ENCODE measurements at places on chromosomes 7 and 10.

- peak; percentile 66 for ATAC-seq
Measured at GRCh38 chr10:5551531-5552375, 27.0 kb downstream of the CALML3 start.

DNA sequence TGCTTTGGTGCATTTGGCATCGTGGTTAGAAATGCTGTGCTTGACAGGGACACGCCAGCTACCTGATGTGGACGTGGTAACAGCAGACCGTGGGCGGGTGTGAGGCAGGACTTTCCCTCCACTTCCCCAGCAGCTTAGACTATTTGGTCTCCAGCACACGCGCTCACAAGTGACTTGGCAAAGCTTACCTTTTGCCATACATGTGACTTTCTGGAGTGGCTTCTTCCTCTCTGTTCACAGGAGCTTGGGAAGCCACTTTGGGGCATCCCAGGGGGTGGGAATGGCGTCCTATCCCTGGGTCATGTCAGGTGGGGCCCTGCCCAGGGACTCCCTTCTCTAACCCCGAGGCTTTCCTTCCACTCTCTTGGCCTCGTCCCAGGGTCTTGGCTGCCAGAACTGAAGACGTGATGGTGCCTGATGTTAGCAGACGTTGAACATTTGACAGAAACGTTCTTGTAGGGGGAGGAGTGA is 228.7 kb upstream of the KLF6 start:
- ATAC-seq = peak; percentile 96

DNA sequence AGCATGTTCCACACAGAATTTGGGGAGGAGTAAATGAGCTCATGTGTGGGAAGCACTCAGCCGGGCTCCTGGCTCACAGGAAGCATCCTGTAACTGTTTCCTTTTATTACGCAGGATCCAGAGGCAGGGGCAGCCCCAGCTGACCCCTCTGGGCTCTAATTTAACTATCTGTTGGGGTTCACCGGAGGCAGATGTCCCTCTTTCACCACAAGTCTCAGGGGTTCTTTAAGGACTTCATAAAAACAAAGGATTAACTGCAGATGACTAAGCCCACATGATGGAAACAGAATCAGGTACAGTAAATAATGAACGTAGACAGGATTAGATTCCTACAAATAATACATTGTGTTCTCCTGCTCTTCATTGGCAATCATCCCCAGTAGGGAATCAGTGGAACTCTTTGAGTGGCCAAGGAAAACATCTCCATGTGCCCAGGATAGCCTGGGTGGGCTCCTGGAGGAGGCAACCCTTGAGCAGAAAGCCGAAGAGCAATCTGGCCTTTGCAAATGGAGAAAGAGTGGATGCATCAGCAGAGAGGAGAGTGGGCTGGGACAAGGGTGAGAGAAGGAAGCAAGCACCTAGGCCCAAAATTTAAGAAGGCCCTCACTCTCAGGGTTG is 24.6 kb downstream of the TBXAS1 start:
- ATAC-seq = no peak

DNA sequence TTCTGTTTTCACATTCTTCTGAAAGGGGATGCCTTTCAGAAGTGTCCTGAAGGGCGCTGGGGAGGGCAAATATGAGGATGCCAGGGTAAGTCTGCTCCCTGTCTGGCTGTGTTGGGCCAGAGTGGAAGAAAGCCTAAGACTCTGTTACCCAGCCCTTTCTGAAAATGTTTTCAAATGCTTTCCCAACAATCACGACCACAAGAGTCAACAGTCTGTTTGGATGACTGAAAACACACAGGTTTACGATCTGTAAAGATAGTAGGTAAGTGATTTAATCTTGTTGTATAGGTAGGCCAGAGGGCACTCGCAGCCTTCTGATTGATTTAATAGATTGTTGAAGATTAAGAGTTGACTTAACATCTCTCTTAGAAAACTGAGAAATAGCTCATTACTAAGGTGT is 13.2 kb downstream of the SGPL1 start:
- ATAC-seq = no peak

- no peak for ATAC-seq
Measured at GRCh38 chr7:92108821-92109220, 25.5 kb downstream of the CYP51A1 start.

DNA sequence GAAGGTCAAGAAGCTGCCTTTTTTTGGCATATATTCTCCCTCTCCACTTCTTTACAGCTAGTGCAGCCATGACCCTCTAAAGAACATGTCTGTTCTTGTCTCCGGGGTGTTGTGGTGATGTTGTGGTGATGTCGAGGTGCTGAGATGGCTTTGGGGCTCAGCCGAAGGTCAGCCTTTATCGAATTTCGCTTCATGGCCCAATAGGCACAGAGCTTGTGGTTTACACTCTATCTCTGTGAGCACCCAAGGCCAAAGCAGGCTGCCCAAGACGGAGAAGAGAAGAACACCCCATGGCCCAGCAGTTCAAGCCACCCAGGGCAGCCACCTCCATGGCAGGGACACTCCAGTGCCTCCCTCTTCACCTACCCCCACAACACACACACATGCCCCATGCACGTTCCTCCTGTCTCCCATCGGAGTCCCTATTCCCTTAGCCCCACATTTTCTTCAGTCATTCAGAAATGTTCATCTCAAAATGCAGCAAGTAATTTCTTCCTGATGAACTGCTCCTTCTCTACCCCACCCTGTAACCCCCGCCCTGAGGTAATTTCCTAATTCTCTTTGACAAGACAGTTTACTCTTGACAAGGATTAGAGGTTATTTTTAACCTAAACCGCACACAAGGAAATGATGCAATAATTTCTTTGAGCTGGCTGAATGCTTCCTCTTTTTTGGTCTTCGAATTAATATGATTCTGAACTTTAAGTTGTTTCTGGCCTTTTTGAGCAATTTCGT is 18.6 kb upstream of the ADRB1 start:
- no peak for ATAC-seq

DNA sequence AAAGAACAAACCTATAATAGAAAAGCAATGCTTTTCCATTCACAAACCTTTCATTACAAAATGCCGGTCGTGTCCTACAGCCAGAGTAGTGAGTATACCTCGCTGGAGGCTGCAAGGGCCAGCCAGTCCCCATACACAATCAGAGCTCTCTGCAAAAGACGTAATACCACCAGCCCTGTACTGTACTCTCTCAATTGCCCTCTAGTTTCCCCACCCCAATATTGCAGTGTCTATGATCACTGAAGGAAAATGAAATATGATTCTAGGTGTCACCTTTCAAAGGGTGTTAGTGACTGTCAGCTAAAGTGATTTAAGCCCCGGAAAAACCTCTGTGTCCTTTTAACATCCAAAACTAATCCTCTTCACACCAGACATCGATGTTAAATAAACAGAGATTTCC is 24.8 kb downstream of the PLXNA4 start:
- ATAC-seq = no peak

GRCh38 chr10:1570416-1571051 is 166.8 kb downstream of the ADARB2 start:
- ATAC-seq = no peak

GRCh38 chr7:127888411-127888810 is 142.8 kb downstream of the LRRC4 start:
- no peak for ATAC-seq

DNA sequence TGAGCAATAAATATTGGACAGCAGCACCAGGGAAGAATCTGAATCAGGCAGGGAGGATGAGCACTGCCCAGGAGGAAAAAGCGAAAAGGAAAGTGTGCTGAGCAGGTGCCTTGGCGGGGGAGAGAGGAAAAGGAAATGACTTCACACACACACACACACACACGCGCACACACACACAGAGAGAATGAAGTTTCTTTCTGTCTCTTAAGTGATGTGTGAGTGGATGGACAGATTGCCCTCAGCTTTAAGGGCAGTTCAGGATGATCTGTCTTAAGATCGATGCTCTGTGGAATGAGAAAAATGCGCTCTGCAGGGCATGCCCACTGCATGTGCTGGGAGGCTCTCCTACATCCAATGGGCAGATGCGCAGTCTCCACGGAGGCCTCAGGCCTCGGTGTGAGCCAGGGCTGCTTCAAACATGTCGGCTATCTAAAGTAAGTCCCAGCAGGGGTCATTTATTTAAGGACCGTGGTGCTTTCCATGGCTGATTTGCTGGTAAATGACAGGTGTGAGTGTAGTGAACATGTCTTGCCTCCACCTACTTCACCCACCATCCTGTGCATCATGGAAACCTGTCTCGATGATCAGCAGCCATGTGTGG is 2.5 kb upstream of the ACBD5 start:
- peak; percentile 62 for ATAC-seq

DNA sequence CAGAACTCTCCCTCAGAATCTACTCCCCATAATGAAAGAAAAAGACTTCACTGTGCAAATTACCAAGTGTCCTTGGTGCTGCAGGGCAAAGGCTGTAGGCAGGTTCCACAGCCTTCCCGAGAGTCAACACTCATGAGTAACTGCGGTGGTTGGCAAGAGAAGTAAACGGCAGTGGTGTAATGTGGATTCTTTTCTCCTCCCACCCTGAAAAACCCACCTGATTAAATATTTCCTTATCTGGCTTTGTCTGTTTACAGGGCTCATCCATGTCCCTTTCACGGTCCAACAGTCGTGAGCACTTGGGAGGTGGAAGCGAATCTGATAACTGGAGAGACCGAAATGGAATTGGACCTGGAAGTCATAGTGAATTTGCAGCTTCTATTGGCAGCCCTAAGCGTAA is 300.9 kb downstream of the BICC1 start:
- ATAC-seq = no peak

DNA sequence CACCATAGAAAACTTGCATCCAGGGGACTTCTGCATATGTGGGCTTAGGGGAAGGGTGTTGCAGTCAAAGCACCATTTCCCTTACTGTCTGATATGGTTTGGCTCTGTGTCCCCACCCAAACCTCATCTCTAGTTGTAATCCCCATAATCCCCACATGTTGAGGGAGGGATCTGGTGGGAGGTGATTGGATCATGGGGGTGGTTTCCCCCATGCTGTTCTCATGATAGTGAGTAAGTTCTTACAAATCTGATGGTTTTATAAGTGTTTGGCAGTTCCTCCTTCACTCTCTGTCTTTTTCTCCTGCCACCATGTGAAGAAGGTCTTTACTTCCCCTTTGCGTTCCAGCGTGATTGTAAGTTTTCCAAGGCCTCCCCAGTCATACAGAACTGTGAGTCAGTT is 177.4 kb downstream of the ADK start:
- no peak for ATAC-seq

DNA sequence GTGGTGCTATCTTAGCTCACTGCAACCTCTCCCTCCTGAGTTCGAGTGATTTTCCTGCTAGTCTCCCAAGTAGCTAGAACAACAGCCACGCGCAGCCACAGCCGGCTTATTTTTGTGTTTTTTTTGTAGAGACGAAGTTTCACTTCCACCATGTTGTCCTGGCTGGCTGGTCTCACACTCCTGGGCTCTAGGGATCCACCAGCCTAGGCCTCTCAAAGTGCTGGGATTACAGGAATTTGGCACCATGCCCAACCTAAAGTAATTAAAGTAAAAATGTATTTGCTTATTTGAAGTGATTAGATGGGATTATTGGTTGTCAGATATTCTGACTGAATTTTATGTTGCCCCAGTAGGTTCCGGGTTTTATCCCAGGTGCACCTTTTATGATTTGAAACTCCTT is 22.7 kb downstream of the LUC7L2 start:
- no peak for ATAC-seq

GRCh38 chr7:226281-226895 is 34.0 kb downstream of the FAM20C start:
- ATAC-seq = no peak

DNA sequence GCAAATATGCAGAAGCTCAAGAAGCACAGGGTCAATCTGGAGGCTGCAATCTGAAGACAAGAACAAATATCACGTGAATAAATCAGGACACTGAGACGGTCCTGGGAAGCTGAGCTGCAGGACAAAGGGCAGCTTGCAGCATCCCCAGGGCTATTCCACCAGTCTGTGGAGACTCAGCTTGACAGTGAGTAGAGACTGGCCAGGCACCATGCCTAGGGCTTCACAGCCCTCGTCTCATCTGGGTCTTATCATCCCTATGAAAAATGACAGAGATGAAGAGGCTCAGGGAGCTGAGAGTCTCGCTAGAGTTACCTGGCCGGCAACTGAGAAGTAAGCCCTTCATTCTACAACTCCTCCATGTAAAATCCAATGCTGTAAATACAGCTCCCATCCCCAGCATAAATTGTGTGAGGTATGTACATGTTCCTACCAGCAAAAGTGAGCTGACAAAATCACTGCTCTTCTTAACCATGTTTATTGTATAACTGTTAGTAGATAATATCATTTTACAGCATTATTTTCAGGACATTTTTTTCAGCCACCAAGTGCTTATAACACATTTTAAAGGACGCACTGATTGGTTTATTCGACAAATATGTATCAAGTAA is 186.6 kb upstream of the IGFBP3 start:
- no peak for ATAC-seq

- ATAC-seq = no peak
Measured at GRCh38 chr7:118184565-118184940, 589 bp downstream of the LSM8 start.

GRCh38 chr7:256461-256940 is 33.5 kb upstream of the FOXL3 start:
- ATAC-seq = no peak

DNA sequence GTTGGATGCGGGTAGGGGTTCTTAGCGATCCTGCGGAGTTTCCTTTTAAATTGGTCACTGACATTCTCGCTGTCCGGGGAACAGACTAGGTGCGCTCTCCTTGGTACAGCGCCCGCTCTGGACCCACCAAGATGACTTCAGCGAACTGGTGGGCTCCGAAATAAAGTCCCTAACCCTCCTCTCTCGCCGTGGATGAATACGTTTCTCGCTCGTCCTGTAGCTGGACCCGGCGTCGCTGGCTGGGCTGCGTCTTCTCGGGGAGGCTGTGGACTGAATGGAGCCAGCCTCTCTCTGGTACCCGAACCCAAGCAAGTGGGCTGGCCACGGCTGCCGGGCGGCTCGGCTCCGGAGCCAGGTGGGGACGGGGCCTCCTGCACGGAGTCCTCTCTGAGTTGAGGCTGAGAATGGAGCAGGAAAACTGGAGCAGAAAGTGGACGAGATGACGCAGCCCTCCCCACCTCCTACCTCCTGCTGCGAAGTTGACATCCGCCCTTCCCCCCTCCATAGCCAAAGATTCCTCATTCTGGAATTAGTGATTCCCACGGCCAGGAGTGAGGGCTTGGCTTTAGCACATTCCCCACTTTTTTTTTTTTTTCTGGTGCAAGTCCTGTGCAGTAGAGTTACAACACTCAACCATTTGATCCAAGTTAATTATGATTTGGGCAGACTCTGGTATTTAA is 1.5 kb downstream of the UNC5B start:
- ATAC-seq = no peak

DNA sequence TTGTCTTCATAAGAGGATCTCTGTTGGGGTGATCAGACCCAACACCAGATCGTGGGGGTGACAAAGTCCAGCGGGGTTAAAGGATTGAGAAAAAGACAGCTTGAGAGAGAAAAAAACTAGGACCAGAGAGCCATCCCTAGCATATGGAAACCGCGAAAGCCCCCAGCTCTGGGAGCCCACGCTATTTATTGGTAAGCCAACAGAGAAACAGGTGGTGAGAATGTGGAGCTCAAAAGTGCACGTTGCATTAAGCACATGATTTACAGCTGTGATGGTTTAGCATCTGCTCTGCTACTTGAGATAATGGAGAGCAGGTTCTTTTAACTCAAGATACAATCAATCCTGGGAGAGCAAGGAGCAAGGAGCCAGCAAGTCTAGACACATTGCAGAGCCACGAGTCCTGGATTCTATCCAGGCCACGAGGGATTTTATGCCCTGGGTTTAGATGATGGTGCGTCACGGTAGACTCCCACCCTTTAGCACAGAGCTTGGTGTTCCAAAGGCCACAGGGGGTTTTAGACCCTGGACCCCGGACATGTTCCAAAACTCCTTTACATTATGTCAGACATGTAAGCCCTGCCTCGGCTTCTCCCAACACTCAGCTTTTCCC is 755.2 kb upstream of the SORCS1 start:
- no peak for ATAC-seq

All from activated T-helper 17 cell treated with anti-CD3 and anti-CD28 coated beads, Interleukin-2, amount 50 U/mL, for 72 hours (primary cell).